ENCODE measurements at places on chromosomes 11 and 22.

- H3K4me3 ChIP-seq = peak within 1 kb of the TSS; percentile 78
- DNase-seq = peak; percentile 96
- peaks cover 12% of the 10 kb centered on the region for H3K4me1 ChIP-seq
- H3K27me3 ChIP-seq = peaks cover 11% of the 10 kb centered on the region
These were observed at the start of gene PHRF1 for GRCh38 chr11:575996-576768. PHRF1 (plus strand) TSS chr11:576470; CDS start chr11:581513, 5,043 bp downstream.

DNA sequence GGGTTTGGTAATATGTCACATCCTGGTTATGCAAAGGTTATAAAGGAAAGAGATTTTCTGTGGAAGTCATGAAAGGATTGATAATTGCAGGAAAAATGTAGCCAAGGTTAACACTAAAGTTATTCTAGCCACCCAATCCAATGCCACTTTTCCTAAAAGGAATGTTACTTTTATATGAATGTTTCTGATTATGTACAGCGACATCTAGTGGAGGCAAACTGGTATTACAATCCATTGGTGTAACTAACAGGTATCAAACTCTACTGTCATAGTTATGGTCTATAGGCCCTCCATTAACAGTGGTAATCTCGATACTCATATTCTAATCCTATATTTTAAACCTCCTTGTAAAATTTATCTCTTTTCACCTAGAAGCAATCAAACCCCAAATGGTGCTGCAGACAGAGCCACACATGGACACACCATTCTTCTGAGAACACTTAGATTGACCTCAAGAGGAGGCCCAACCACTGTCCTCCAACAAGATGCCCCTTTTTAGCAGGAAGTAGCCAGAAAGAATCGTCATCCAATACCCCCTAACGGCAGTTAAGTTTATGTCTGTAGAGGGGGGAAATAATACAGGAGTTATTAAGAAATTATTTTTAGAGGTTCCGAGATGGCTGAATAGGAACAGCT, 74.9 kb upstream of the RAG2 start:
- H3K36me3 ChIP-seq = no peaks in the 10 kb centered on the region
- H3K27me3 ChIP-seq = no peaks in the 10 kb centered on the region
- no peak overlapping the region for H3K27ac ChIP-seq

DNA sequence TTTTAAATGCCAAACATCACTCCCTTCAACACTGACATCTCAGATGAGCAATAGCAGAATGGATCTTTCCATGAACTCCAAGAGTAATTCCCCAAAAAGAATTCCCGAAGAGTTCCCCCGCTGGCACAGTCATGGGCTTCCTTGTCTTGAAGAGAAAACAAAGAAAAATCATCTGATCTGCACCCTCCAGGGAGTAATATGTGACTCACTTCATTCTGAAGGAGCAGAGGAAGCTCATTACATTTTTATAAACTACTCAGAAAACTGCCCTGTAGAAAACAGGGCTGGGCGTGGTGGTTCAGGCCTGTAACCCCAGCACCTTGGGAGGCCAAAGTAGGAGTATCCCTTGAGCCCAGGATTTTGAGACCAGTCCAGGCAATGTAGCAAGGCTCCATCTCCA, 35.7 kb downstream of the CELSR1 start:
- H3K4me3 ChIP-seq = no peak overlapping the region
- H3K27me3 ChIP-seq = peaks cover 14% of the 10 kb centered on the region
- H3K27ac ChIP-seq = no peak overlapping the region
- no peak for DNase-seq

DNA sequence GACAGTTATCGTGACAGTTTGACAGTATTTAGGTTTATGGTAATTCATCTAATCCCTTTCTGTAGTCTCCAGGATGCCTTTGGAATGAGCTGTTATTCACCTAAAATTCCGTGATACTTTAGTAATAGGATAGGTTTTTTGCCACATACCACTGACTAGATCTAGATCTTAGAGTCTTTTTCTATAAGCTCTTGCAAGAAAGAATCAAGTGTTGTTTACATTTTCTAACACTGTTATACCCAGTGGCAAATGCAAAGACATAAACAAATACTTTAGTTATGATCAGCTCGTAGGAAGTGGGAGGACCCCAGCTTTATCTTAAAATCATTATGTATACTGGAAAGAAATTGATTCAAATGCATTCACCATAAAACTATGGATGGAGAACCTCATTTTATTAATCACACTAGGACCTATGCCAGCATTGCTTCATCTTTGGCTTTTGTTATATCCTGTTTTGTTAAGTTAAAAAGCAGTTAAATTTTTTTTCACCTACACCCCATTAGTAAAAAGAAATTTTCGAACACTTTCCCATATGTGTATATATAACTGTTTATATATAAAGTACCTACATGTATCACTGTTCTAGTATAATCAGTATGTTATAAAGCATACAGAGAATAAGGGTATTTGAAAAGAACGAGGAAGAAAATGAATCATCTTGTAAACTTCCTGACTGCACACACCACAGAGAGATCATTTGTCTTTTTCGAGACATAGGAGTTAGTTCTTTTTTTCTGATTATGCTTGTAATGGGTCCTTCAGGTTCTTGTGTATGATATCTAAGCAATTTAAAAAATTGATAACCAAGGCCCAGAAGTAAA, 60.9 kb downstream of the PDHX start:
- H3K27ac ChIP-seq = peak overlapping the region; percentile 34
- H3K4me3 ChIP-seq = no peak overlapping the region
- no peaks in the 10 kb centered on the region for H3K27me3 ChIP-seq
- peaks cover 29% of the 10 kb centered on the region for H3K36me3 ChIP-seq

DNA sequence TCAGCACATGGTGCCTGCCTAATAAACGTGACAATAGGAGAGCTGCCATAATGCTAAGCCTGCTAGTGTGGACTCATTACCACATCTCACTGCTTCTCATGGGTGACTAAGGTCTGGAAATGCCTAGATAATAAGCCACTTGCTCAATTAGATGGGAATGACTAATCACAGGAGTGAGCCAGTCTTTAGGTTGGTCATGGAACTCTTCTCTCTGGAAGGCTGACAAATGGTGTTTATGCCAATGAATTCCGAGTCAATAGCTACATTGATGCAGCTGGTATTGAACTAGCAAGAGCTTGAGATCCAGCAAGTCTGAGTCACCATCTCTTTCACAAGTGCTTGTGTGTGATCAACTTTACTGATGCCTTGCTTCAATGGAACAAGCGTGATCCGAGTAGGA, 334.9 kb downstream of the OPCML start:
- H3K27me3 ChIP-seq = no peaks in the 10 kb centered on the region
- no peak for DNase-seq
- H3K27ac ChIP-seq = no peak overlapping the region

- H3K4me3 ChIP-seq = no peak overlapping the region
- no peak overlapping the region for H3K27ac ChIP-seq
- H3K36me3 ChIP-seq = peaks cover 52% of the 10 kb centered on the region
- H3K4me1 ChIP-seq = no peaks in the 10 kb centered on the region
These were observed 11.5 kb downstream of the RNH1 start for GRCh38 chr11:495537-495931.

DNA sequence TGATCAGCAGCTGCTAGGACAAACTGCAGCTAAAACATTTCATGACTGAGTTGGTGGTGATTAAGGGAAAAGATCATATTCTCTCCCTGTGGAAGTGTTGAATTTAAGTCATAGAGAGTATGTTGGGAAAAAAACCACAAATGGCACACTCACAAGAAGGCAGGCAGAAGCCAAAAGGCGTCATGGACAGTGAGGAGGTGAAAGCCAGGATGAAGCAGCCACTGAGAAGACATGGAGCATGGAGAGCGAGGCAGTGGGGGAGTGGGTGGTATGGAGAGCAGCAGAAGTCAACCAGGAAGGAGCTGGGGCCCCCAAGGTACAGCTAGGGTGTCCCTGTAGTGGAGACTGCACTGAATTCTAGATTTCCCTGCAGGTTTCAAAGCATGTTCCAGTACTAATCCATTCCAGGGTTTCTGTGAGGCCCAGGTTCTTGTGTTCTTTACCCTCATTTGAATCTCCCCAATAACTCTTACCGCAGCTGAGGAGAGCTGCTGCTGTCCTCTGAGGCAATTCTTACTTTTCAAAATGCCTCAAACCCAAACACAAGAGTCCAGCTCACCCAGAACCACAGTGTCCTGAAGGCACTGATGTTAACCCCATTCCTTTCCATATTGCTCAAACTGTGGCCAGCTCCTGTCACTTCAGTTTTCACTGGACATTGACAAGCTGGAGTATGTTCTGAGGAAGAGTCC, 191.8 kb upstream of the E2F8 start:
- H3K36me3 ChIP-seq = no peaks in the 10 kb centered on the region
- DNase-seq = peak; percentile 68
- no peaks in the 10 kb centered on the region for H3K27me3 ChIP-seq
- no peak overlapping the region for H3K27ac ChIP-seq
- H3K4me1 ChIP-seq = peaks cover 27% of the 10 kb centered on the region

DNA sequence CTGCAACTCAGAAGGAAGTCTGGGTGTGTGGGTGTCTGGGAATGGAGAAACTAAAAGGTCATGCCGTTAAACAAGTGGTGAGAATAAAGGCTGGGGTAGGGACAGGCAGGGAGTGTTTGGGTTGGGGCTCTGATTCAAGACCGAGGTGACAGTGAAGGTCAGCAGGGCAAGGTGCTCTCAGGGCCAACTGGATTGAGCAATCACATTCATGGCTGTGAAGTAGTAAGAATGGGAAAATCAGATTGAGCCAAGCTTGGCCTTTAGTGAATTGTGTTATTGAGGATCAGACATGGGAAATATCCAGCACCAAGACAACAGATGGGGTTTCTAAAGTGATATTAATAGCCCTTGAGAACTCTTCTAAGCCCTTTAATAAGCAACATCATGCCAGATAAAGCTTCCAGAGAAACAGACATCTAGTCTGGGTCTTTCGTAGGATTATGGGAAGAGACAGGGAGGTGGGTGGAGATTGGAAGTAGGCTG, 24.3 kb downstream of the SCN3B start:
- H3K4me1 ChIP-seq = no peaks in the 10 kb centered on the region
- no peaks in the 10 kb centered on the region for H3K36me3 ChIP-seq
- no peak for DNase-seq
- H3K27me3 ChIP-seq = no peaks in the 10 kb centered on the region

GRCh38 chr11:46617972-46618314, 590 bp downstream of the ATG13 start:
- H3K27ac ChIP-seq = peak overlapping the region; percentile 98
- DNase-seq = no peak
- peaks cover 7% of the 10 kb centered on the region for H3K4me1 ChIP-seq
- H3K36me3 ChIP-seq = 0 out of 2 replicates have a peak, but pooled peaks cover 3% of the 10 kb centered on the region

DNA sequence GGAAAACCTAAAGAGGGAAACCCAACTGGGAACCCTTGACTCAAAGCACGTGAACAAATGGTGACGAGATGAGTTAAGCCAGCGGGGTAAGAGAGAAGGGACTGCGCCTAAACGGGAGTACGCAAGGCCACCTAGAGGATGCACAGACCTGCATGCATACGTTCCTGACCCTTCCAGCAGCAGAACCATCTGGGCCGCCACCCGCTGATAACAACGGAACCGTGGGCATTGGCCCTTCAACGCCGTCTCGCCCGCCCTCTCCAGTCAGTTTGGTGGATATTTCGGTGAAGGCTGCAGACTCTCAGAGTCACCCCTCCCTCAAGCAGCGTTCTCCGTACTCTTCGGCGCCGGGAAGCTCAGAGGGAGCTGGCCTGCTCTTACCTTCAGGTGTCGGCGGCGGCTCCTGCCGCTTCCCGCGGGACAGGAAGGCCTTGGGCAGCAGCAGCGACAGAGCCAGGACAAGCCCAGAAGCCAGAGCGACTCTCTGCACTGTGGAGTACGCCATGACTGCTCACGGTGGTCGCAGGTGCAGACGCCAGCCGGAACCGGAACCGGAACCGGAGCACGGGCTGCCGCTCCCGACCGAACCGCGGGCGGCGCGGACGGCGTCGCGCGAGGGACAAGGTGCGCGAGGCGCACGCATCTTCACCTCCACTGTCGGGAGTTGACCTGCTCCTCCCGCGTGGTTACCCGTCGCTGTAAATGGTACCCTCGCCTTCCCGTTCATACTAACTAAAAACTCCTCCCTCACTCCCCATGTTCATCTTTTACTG, at the start of gene RIC3:
Gene RIC3, minus strand, starts transcription at position 541 of the 773 bp plus-strand sequence. Its CDS starts 36 bp downstream, at position 505.
- no peak within 1 kb of the TSS for H3K4me3 ChIP-seq
- DNase-seq = no peak
- no peak within 1 kb of the TSS for H3K27ac ChIP-seq
- no peaks in the 10 kb centered on the region for H3K27me3 ChIP-seq
- H3K36me3 ChIP-seq = no peaks in the 10 kb centered on the region

DNA sequence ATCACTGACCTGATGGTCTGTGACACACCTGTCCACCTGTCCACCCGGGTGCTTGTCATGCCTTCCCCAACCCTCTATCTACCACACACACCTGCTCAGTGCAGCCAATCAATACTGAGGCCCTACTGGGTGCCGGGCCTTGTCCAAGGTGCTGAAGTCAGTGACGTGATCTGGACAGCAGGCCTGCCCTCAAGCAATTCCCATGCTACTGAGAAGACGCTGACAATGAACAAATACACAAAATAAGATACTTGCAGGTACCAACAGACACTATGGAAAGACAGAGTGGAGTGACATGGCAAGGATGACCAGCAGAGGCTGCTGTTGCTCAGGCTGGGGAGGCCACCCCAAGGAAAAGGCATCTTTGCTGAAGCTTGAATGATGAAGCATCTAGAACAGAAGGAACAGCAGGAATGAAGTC, 21.2 kb downstream of the PLAAT3 start:
- H3K27me3 ChIP-seq = no peaks in the 10 kb centered on the region
- H3K27ac ChIP-seq = no peak overlapping the region
- no peak for DNase-seq
- no peaks in the 10 kb centered on the region for H3K4me1 ChIP-seq
- no peak overlapping the region for H3K4me3 ChIP-seq

DNA sequence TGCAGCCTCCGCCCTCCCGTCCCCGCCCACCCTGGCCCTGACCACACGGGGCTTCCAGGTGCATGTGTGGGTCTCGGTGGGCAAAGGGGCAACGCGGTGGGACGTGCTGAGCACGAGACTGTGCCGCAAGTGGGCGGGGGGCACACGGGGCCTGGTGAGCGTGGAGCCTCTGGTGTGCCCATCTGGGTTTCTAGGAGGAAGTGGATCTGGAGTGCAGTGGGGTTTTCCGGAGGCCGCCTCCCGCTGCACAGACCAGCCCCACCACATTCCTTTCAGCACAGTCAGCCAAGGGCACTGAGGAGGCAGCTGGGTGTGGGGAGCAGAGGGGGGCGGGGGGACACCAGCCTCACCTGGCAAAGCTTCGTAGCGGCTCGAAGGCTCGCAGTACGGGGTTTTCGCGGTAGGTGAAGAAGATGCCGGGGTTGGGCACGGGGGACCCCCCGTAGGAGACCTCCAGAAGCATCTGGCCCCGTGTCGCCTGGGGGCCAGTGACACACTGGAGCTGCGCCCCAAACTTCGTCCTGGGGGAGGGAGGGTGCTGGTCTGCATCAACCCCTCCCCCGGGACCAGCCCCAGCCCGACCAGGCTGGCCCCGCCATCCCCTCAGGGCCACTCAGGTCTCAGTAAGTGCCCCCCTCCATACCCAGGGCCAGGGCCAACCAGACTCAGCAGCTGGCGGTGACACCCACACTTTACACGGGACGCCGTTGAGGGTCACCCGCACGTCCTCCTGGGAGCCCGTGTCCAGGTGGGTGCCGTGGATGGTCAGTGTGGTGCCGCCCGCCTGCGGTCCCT, 12.4 kb upstream of the MAPK11 start:
- H3K27me3 ChIP-seq = no peaks in the 10 kb centered on the region
- H3K36me3 ChIP-seq = peaks cover 86% of the 10 kb centered on the region
- DNase-seq = no peak
- H3K4me1 ChIP-seq = no peaks in the 10 kb centered on the region
- no peak overlapping the region for H3K4me3 ChIP-seq

Data from SJCRH30 (cell line).